ENCODE measurements at places on chromosomes 11 and 22.

DNA sequence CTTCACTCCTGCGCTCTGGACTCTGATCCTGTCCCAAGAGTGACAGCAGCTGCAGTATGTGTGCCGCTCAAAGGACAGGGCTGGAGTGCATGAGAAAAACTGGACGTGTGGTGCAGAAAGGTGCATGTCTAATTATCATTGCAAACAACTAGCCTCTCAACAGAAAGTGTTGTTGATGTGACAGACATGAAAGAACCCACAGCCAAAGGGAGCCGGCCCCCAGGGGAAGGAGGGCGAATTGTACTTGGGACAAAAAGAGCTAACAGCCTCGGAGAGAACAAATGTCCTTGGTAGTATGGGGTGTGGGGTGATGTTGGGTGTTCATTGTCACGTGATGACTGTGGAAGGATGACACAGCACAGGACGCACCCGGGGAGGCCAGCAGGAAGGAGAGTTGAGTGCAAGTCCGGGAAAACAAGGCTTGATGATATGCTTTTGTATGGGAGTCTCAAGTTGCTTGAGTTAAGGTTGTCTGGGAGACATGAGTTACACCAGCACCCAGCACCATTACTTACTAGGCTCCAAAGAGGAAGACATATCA is 325.5 kb downstream of the NTM start:
- no peak for DNase-seq

GRCh38 chr11:39541945-39542351 is 1917.5 kb downstream of the LRRC4C start:
- no peak for DNase-seq

GRCh38 chr11:256952-257737 is 20.4 kb downstream of the PSMD13 start:
- DNase-seq, result peak; percentile 38

- no peak for DNase-seq
Observed at GRCh38 chr11:1373536-1374214, 16.1 kb upstream of the BRSK2 start.

DNA sequence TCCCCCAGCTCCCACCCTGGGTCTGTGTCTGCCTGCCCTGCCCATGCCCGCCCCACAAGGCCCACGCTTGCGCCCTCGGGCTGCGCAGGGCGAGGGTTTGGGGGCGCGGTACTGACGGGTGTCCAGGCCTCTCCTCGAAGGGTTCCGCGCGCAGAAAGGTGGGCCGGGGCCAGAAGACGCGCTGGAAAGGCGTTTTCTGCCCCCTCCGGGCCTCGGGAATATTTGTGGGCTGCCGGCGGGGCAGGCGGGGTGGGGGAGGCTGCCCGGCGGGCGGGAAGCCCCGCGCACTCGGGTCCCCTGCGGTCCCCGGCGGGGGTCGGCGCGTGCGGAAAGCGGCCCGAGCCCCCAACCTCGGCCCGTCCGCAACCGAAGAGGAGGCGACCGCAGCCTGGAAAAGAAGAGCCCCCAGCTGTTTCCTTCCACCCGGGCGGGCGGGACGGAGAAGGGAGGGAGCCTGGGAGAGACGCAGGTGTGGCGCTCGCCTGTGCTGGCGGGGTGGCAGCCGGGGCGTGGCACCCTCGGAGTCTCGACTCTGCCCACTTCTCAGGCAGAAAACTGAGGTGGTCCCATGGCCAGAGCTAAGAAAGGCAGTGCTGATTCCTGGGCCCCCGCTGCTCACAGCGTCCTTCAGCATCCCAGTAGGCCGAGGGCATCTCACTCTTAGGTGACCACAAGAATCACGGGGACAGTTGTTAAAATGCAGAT is 59.0 kb downstream of the THAP12 start:
- no peak for DNase-seq

DNA sequence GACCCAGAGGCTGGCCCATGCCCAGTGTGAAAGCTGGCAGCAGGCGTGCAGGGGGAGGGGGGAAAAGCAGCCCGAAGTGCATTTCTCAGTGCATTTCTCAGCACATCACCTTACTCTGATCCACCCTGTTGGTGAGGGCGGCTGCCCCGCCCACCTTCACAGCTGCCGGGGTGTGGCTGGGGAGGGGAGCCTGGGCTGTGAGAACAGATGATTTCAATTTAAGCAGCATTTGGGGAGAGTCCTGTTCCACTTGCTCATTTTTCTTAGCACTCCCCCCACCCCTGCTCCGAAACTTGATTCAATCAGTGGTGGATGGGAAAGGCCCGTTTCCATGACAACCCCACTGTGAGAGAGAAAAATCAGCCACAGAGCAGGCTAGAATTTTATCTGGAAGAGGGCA is 84.8 kb downstream of the SNX19 start:
- no peak for DNase-seq

GRCh38 chr22:35663371-35663770 is 15.1 kb downstream of the APOL6 start:
- no peak for DNase-seq

DNA sequence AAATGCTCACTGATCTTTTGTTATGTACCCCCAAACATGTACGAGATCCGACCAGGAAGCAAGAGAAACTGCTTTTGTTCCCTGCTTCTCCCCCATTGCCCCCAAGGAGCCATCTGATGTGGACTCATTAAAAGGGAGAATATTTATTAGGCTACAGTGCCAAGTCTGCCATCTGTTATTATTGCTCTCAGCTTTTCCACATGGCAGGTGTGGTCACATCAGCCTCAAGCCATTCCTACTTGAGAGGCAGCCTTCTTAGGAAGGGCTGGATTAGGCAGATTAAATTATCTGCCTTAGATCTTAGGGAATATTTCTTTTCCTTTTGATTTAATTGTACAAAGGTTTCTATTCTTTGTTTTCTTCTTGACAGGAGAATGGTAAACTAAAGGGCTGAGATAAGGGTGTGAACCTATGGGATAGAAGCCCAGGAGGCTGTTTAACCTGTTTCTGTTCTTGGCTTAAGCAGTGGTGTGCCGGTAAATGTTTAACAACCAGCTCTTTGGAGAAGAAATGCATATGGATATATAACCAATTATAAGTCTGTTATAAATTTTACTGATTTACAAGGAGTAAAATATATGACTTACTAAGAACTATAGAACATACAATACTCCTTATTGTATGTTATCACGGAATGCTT is 88.8 kb downstream of the PDHX start:
- no peak for DNase-seq

- DNase-seq, result peak; percentile 55
Observed at GRCh38 chr22:30822216-30823014, 127.7 kb downstream of the OSBP2 start.

- DNase-seq, result no peak
Observed at GRCh38 chr11:68002575-68002937, 1.3 kb downstream of the UNC93B1 start.
